A549 treated with CpdA at 1 μM for 4 hours (cell line): ENCODE measurements at places on chromosomes 16 and 17. TPM values are rescaled to one million over a fixed set of nuclear protein-coding genes. Genes with fewer than 3 reads are reported as not detected.

The LPO gene
- not detected in 5 replicates for total RNA-seq

The CPSF4L gene
- not detected in 5 replicates for total RNA-seq

The NPIPA3 gene
- 0.73 to 1.9 TPM (median 1.7 TPM) in 5 replicates for total RNA-seq

The SOX15 gene
- total RNA-seq = 0.22 to 0.72 TPM (median 0.37 TPM) in 5 replicates

The MYO15A gene
- 0.14 to 0.33 TPM (median 0.22 TPM) in 5 replicates for total RNA-seq

The SMARCE1 gene
- total RNA-seq = 109 to 118 TPM (median 115 TPM) in 5 replicates

The SYCE1L gene
- total RNA-seq = 5.3 to 11.9 TPM (median 8.4 TPM) in 5 replicates

The CX3CL1 gene
- 0.07 to 0.15 TPM (median 0.12 TPM) in 5 replicates for total RNA-seq
